ENCODE measurements at places on chromosomes 5 and 9.

DNA sequence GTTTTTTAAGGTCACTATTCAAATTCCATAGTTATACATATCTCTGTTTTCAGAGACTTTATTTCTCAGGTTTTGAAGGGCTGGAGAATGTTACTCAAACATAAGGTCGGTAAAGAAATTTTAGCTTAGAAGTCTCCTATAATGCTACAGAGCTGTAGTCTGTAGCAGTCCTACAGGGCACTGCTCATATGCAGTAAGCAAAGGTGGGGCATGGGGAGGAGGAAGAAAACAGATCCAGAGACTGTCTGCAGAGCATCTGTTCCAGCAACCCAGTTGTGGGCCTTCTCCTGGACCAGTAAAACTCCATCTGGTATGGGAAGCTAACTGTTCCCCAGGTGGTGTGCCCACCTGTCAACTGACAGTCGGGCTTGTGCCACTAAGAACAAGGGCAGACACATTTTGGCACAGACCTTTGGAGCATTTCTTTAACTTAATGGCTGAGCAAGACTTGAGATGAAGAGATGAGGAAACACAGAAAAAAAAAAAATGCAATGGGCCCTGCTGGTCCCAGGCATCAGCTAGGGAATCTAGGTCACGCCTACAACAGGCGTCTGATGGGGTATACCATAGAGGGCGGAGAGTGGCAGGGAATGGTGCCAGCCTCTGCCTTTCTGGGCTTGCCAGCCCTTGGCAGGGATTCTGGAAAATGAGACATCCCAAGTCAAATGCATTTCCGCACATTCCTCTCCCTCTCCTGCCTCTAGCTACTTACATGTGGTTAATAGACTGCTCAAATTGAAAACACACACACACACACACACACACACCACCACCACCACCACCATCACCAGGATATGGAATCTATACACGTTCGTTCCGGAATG, 218.9 kb downstream of the ARL15 start:
- peak; percentile 49 for DNase-seq

DNA sequence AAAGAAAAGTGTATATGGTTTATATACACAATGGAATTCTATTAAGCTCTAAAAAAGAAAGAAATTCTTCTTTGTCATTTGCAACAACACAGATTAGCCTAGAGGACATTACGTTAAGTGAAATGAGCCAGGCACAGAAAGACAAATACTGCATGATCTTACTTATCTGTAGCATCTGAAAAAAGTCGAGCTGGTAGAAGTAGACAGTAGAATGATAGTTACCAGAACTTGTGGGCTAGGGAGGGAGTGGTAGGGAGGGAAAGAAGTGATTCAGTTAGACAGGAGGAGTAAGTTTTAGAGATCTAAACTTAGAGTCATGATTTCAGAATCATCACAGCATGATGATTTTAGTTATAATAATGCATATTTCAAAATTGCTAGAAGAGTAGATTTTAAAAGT, 184.6 kb downstream of the TLE4 start:
- no peak for DNase-seq

DNA sequence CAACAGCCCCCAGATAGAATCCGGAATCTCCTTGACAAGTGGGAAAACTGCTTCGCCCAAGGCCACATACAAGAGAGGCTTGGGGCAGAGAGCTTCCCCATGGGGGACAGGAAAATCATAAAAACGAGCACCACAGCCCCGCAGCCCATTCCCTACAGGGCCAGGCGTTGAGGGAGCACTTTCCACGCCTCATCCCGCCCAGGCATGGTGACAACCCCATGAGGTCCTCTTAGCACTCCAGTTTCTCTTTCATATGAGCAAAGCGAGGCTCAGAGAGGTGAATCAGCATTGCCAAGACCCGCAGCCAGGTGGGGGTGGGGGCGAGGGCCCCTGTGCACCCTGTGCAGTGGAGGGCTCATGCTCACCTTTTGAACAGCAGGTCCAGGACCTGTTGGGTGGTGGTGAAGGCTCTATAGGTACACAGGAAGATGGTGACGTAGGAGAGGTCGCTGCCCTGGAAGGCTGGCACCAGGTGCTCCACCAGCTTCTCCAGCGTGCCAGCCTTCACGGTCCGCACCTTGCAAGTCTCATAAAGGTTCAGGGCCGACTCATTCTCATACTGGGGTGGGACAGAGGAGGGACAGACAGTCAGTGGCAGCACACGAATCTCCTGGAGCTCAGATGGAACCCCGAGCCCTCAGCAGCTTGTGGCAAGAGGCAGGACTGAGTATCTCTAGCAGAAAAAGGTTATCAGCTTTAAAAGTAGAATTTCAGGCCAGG, 10.9 kb downstream of the RALGDS start:
- DNase-seq, result peak; percentile 32

- DNase-seq, result no peak
Observed at GRCh38 chr5:96829297-96829696, 21.6 kb upstream of the ERAP1 start.

GRCh38 chr5:94353605-94354004, 264.8 kb downstream of the KIAA0825 start:
- no peak for DNase-seq

GRCh38 chr5:65128226-65128625, 353.5 kb downstream of the ADAMTS6 start:
- DNase-seq, result no peak

DNA sequence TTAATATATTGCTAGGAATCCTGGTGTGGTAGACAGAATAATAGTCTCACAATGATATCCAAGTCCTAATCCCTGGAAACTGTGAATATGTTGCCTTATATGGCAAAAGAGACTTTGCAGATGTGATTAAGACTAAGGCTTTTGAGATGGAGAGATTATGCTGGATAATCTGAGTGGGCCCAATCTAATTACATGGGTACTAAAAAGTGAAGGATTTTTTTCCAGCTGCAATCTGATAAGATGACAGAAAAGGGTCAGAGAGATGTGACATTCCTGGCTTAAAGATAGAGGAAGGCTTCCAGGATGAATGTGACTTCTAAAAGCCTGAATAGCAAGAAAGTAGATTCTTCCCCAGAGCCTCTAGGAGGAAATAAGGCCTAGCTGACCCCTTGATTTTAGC, 80.7 kb upstream of the MPDZ start:
- no peak for DNase-seq

- no peak for DNase-seq
Observed at GRCh38 chr9:122227575-122227900, 1.2 kb downstream of the LHX6 start.

DNA sequence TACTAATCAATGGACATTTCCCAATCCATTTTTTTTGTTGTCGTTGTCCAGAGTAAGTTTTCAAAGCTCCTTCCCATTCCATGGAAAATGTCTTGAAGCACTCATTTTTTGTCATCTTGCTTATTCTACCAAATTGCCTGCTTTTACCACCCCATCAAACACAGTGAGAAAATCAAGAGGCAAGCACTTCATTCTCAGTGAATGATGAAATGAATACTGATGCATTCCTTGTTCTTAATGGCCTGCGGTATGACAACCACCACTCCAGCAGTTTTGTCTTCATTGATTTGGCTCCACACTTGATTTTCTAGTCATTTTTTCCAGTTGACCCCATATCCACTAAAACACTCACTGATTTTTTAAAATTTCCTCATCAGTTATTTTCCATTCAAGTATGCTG, 193.5 kb upstream of the ANKH start:
- no peak for DNase-seq

GRCh38 chr5:105033637-105034400, 1471.2 kb upstream of the NUDT12 start:
- no peak for DNase-seq

- no peak for DNase-seq
Observed at GRCh38 chr9:27003426-27004077, 1.9 kb downstream of the LRRC19 start.

DNA sequence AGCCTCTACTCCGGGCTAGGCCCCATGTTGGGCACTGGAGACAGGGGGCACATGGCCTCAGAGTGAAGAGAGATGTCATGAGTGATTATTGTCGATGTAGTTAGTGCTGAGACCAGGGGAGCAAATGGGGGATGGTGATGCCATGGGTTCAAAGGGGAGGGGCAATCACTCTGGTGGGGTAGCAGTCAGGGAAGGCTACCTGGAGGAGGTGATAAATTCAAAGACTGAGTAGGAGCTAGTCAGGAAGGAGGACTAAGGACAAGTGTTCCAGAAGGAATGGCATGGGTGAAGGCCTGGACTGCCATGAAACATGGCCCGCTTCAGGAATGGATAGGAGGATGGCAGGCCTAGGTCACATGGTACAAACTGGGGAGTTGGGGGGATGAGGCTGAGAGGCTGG, 41.6 kb downstream of the C9orf50 start:
- no peak for DNase-seq

GRCh38 chr5:76615759-76616158, 7.4 kb downstream of the F2RL2 start:
- DNase-seq, result no peak

- DNase-seq, result no peak
Observed at GRCh38 chr9:18490641-18491370, 16.9 kb downstream of the ADAMTSL1 start.

DNA sequence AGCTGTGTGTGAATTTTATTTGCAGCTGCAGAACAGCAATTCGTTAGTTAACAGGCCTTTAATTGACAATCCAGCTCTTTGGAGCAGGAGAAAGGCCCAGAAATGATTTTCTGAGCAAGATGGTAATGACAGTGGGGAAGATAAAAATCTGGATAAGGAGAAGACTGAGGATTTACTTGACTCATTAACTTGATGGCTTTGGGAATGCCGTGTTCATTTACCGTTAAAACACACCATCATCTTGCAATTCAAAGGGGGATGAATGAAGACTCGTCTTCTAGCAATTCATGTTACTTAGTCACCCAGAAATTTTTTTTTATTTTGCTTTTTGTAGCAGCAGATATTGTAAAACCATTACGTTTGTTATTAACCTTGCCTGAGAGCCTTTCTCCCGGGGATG, 52.0 kb downstream of the PTTG1 start:
- no peak for DNase-seq

DNA sequence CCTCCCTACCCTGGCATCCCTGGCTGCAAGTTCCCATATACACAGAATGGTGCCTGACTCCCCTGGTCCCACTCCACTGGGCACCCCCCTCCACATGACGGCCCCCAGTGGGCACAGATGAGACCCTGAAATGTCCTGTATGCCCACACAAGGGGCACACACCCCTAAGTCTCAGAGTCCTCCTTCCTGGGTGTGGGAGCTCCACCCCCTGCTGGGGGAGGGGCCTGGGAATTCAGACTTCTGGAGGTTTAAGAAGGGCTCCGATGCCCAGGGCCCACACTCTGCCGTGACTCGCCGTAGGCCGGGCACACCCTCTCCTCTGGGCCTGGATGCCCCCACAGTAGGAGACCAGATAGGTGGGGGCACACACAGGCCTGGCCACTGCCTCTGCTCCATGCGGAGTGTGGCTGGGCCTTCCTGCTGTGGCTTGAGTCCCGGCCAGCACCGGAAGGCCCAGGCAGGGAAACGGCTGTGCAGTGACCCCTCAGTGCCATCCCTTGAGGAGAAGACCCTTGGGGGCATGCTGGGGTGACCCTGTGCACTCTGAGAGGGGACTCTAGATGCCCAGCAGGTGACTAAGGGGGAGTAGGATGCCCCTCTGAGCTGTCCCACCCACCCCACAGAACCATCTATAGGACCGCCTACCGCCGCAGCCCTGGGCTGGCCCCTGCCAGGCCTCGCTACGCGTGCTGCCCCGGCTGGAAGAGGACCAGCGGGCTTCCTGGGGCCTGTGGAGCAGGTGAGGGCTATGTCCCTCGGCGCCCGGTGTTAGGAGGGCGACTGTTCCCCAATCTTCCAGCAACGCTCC, 6.5 kb downstream of the EGFL7 start:
- DNase-seq, result no peak

- no peak for DNase-seq
Observed at GRCh38 chr9:134569626-134570025, 72.0 kb upstream of the COL5A1 start.

GRCh38 chr9:137241490-137242268, 592 bp downstream of the TUBB4B start:
- no peak for DNase-seq

DNA sequence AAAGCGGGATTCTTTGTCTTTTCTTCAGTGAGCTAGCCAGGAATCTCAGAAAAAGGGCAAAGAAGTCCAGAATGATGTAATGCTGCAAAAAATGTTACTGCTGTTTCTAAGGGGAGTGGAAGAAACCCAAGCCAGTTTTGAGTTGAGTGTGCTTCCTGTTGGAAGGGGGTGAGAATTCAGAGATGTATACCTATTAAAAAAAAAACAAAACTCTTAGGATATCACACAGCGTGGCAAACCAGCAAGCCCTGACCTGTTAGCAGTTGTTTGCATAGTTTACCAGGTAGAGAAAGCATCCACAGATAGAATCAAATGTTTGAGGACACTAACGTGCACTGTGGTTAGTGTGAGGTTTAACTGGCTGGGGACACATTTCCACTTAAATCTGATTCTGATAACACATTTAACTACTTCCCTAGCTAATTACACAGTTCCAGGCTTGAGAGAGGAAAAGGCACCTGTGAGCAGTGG, 11.4 kb downstream of the BASP1 start:
- DNase-seq, result no peak

DNA sequence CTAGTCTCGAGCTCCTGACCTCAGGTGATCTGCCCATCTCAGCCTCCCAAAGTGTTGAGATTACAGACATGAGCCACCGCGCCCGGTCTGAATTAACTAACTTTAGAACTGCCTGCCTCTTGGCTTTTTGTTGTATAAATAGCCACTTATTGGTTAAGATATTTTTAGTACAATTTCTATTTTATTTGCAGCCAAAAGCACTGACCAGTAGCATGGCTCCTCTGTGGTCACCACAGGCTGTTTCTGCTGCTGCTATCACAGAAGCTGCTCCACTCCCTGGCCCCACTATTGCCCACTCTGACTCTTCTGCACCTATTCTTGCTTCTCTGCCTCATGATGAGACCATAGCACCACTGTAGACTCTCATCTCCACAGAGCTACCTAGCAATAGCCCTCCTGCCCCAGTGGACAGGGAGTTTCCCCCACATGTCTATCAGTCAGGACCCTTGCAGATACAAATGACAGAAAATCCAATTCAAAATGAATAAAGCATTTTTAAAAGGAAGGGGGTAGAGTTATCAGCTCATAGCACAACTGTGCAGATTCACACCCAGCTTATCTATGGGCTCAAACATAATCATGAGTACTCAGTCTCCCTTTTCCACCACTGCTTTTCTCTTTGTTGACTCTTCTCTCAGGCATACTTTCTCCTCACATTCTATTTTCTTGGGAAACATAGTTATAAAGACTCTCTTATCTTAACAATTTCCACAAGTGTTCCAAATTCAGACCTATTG, 151.8 kb upstream of the EPB41L4A start:
- no peak for DNase-seq

DNA sequence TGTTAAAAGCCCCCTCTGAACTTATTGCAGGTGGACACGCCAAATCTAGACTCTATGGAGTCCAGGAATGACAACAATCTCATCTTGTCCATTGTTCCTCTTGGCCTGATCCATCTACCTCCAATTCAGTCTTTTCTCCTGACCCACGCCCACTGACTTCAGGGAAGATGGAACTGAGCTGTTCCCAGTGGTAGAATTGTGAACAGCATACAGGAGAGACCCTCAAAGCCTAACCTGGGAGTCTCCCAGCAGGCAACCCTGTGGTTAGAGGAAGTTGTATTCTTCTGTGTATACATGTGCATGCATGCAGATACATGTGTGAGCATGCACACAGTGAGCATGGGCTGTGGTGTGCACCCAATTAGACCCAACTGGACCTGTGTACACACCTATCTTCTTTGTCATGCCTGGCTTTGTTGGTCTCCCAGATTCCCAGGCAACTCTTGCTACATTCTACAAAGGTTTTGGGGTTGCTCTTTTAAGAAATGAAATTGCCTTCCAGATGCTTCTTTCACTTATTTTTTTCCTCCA, 286.0 kb downstream of the ZSWIM6 start:
- no peak for DNase-seq

GRCh38 chr5:121218086-121218485, 633.6 kb upstream of the FTMT start:
- no peak for DNase-seq
